Thyroid gland (tissue), 4 donors: ENCODE measurements at places on chromosomes 3 and 15. TPM values are rescaled to one million over a fixed set of nuclear protein-coding genes. Genes with fewer than 3 reads are reported as not detected.
A peak's percentile ranks its signal among the peaks of the same experiment; 100 is the strongest.

- no peak overlapping the region for H3K4me3 ChIP-seq
- H3K36me3 ChIP-seq = no peaks in the 10 kb centered on the region
- H3K4me1 ChIP-seq = no peaks in the 10 kb centered on the region
- H3K27ac ChIP-seq = no peak overlapping the region
- H3K27me3 ChIP-seq = no peaks in the 10 kb centered on the region
These were observed 342.5 kb upstream of the TGFBR2 start for GRCh38 chr3:30263925-30264313.

- H3K36me3 ChIP-seq = no peaks in the 10 kb centered on the region
- no peak overlapping the region for H3K4me3 ChIP-seq
- peaks cover 3% of the 10 kb centered on the region for H3K4me1 ChIP-seq
- DNase-seq = no peak
These were observed 39.5 kb downstream of the MFSD1 start for GRCh38 chr3:158841387-158841786.

- H3K27ac ChIP-seq = no peak overlapping the region
- H3K36me3 ChIP-seq = no peaks in the 10 kb centered on the region
- no peak for DNase-seq
- H3K4me1 ChIP-seq = peaks cover 4% of the 10 kb centered on the region
- no peak overlapping the region for H3K4me3 ChIP-seq
- no peaks in the 10 kb centered on the region for H3K27me3 ChIP-seq
These were observed 5.4 kb upstream of the ABHD17C start for GRCh38 chr15:80689716-80690115.

DNA sequence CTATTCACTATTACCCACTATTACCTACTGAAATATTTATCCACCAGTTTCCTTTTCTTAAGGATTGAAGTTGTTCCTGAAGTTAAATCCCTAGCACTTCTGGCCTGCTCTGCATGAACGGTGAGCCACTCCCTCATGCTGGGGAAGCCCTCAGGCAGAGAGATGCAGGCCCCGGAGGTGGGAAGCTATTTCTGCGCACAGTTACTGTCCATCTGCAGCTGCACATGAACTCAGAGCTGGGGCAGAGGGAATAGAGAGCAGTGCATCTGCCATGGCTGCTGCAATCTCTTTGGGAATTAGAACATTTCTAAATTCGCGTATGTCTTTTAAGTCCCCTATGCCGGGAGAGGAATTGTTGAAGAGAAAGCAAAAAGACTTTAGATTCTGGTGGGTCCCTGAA is 6.3 kb upstream of the GALNT15 start:
- H3K4me1 ChIP-seq = no peaks in the 10 kb centered on the region
- H3K36me3 ChIP-seq = no peaks in the 10 kb centered on the region
- H3K27ac ChIP-seq = no peak overlapping the region

DNA sequence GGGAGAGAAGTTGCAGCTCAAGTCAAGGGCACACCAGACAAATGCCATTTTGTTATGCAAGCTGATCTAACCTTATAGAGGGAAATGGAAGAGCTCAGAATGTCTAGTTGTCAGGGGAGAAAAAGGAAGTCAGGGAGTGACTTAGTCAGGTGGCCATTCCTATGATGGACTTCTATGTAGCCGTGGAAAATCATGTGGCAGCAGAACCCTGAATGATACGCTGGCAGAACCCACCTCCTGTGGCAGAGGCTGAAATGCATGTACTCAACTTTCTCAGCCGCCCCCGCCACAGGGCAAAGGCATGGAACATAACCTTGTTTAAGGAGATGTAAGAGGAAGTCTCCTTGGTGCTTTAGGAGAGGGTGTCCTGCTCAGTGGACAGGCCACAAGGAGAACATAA is 37.7 kb upstream of the PARL start:
- H3K4me1 ChIP-seq = no peaks in the 10 kb centered on the region
- H3K36me3 ChIP-seq = no peaks in the 10 kb centered on the region
- H3K4me3 ChIP-seq = no peak overlapping the region
- no peak overlapping the region for H3K27ac ChIP-seq
- no peak for DNase-seq
- H3K27me3 ChIP-seq = no peaks in the 10 kb centered on the region

- H3K4me3 ChIP-seq = no peak overlapping the region
- H3K4me1 ChIP-seq = no peaks in the 10 kb centered on the region
- no peaks in the 10 kb centered on the region for H3K27me3 ChIP-seq
- H3K27ac ChIP-seq = no peak overlapping the region
These were observed 180.0 kb downstream of the CD47 start for GRCh38 chr3:107910713-107911259.

DNA sequence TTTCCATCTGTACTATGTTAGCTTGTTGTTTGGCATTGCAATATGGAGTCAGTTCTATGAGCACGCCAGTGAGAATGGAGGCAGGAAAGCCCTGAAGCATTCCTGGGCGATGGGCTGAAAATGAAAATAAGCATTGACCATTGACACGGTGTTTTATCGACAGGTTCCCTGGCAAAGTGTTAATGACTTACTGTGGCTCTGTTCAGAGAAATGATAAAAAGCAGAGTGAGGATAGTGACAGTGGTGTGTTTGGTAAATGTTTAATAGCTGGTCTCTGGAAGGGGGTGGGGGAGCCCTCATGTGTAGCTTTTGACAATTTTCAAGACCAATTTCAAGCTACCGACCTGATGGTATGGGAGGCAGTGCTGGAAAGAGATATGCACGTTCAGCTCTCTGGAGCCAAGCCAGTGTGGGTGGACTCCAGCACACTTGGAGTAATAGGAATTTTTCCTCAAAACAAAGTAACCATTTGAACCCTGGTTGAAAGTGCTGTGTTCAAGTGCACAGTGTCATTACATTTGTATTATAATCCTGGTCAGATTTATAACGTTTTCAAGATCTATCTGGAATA is 341.7 kb upstream of the ROBO2 start:
- H3K27me3 ChIP-seq = no peaks in the 10 kb centered on the region
- no peak overlapping the region for H3K4me3 ChIP-seq
- H3K4me1 ChIP-seq = no peaks in the 10 kb centered on the region

DNA sequence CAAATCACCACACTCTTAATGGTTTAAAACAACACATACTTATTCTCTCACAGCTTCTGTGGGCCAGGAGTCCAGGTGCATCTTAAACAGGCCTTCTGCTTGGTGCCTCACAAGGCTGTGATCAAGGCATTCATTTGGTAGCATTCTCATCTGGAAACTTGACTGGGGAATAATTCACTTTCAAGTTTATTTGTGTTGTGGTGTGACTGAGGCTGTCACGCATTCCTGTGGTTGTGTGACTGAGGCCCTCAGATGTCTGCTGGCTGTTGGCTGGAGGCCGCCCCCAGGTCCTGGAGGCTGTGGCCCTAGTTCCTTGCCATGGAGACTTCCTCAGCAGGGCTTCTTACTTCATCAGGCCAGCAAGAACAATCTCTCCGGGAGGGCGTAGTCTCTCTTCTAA is 16.9 kb upstream of the FAM3D start:
- H3K4me1 ChIP-seq = no peaks in the 10 kb centered on the region
- no peak for DNase-seq
- H3K27ac ChIP-seq = no peak overlapping the region
- H3K4me3 ChIP-seq = no peak overlapping the region

DNA sequence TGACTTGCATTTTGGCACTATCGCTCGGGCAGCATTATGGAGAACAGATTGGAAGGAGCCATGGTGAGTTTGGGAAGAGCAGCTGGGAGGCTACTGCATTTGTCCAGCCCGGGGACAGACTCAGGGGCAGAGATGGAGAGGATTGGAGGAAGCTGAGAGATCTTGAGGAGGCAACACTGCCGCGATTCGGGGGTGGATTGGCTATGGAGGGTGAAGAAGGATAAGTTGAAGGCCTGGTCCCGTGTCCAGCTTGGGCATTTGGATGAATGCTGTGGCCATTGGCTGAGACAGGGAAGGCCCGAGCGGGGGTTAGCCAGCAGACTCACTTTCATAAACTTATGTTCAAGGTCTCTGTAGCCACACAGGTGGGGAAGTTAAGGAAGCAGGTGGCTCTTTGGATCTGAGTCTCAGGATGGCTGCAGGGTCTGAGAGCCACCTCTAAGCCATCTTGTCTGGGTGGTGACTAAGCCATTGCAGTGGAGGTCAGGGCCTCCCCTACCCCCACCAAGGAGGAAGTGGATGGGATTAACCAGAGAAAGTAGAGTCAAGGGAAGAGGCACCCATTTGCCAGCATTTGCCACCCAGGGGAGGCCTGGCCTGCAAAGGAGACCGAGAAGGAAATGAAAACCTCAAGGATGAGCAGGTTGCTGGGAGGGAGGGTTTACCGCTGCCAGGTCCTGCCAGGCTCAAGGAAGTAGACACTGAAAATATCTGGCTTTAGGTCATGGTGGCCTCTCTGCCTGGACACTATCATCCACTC is 144.0 kb upstream of the TLE3 start:
- no peaks in the 10 kb centered on the region for H3K36me3 ChIP-seq
- H3K27me3 ChIP-seq = no peaks in the 10 kb centered on the region
- no peak overlapping the region for H3K4me3 ChIP-seq
- no peaks in the 10 kb centered on the region for H3K4me1 ChIP-seq

GRCh38 chr3:182644013-182644412 is 149.3 kb upstream of the ATP11B start:
- H3K4me1 ChIP-seq = no peaks in the 10 kb centered on the region
- H3K4me3 ChIP-seq = no peak overlapping the region
- DNase-seq = no peak

DNA sequence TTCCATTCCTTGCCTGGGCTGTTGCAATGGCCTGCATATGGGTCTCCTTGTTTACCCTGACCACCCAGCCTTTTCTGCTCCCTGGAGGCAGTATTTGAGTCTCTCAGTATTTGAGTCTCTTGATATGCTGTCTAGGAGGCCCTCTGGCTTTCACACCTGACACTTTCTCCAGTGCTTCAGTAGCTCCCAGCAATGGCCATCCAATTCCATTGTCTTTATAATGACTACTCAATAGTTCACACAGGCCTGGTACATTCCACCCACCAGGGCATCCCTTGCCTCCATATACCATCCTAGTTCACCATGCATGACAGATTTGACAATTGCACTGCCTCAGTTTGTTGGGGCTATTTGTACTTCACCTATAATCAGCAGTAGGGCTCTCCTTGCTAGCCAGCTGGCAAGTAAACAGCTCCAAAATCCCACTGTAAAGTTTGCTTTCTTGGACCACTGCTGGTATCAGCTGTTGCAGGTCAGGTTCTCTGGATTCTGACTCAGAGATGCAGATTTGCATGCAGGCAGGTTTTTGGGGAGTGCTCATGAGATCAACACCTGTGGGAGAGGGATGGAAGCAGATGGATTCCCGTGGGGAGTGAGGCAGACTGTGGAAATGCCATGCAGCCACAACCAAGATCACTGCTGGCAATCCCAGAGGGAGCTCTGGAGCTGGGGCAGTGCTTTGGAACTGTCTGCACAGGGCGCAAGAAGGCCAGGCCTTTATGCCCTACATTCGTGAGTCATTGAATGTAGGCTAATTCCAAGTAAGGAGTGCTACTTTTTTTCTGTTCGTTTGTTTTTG is 19.1 kb upstream of the XIRP1 start:
- H3K36me3 ChIP-seq = no peaks in the 10 kb centered on the region
- H3K27ac ChIP-seq = no peak overlapping the region
- no peaks in the 10 kb centered on the region for H3K4me1 ChIP-seq
- no peak overlapping the region for H3K4me3 ChIP-seq
- no peak for DNase-seq
- no peaks in the 10 kb centered on the region for H3K27me3 ChIP-seq

- H3K27ac ChIP-seq = no peak overlapping the region
- H3K36me3 ChIP-seq = peaks cover 63% of the 10 kb centered on the region
- H3K27me3 ChIP-seq = no peaks in the 10 kb centered on the region
These were observed 46.7 kb downstream of the TLE3 start for GRCh38 chr15:70050970-70051369.

GRCh38 chr15:36429707-36430106 is 149.7 kb upstream of the CDIN1 start:
- no peaks in the 10 kb centered on the region for H3K36me3 ChIP-seq
- H3K27me3 ChIP-seq = no peaks in the 10 kb centered on the region
- no peak overlapping the region for H3K27ac ChIP-seq
- no peak for DNase-seq
- H3K4me1 ChIP-seq = no peaks in the 10 kb centered on the region

GRCh38 chr3:130773366-130773765 is 26.7 kb upstream of the PIK3R4 start:
- H3K27me3 ChIP-seq = no peaks in the 10 kb centered on the region
- no peaks in the 10 kb centered on the region for H3K4me1 ChIP-seq
- no peak for DNase-seq
- no peaks in the 10 kb centered on the region for H3K36me3 ChIP-seq

DNA sequence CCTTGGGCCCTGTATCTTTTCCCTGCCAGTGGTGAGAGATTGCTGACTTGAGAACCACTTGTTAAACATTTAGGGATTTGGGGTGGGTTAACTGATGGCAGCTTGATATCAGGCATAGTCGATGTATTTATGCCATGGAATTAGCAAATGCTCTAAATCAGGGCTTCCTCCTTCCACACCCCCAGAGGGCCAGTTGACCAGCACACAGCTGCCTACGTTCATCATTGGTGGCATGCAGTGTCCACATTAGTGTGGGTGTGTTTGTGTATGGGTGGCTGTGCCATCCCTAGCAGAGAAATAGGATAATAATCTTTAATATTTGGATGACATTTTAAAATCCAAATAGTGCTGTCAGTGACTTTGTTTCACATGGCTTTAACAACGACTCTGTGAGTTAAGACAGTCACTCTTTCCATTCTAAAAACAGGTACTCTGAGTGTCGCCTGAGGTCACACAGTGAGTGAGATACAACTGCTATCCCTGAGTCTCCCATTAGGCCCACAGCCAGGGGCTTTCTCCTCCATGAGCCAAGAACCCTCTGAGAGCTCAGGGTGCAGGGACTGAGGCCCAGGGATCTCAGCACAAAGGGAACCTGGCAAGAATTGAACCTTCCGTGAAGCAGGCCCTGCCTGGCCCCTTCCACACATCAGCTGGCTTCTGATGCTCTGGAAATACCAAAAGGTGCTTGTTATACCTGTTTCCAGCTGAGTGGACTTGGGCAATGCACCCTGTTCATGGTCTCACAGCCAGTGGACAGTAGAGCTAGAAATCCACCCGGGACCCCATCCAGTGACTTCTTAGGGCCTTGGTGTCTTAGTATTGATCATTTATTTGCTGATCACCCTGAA is 4.3 kb upstream of the LTF start:
- H3K4me3 ChIP-seq = no peak overlapping the region
- peak; percentile 72 for DNase-seq
- no peaks in the 10 kb centered on the region for H3K27me3 ChIP-seq
- H3K36me3 ChIP-seq = no peaks in the 10 kb centered on the region
- H3K27ac ChIP-seq = peak overlapping the region; percentile 49

DNA sequence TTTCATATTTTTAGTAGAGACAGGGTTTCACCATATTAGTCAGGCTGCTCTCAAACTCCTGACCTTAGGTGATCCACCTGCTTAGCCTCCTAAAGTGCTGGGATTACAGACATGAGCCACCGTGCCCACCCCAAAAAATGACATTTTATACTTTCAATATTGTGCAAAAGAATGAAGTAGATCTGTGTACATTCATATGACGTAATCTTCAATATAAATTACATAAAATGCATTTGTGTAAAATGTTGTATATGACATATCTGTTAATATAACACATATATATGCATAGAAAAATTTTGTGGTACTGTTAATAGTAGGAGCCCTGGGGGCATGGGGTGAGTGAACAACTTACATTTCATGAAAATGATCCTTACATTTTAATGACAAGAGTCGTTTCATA is 71.7 kb downstream of the RYR3 start:
- no peak overlapping the region for H3K4me3 ChIP-seq
- no peaks in the 10 kb centered on the region for H3K4me1 ChIP-seq
- no peaks in the 10 kb centered on the region for H3K36me3 ChIP-seq
- DNase-seq = no peak
- no peak overlapping the region for H3K27ac ChIP-seq
- H3K27me3 ChIP-seq = no peaks in the 10 kb centered on the region

- DNase-seq = peak; percentile 74
- H3K27me3 ChIP-seq = no peaks in the 10 kb centered on the region
- H3K27ac ChIP-seq = peak overlapping the region; percentile 20
- H3K36me3 ChIP-seq = no peaks in the 10 kb centered on the region
- H3K4me1 ChIP-seq = no peaks in the 10 kb centered on the region
These were observed 35.7 kb downstream of the NGRN start for GRCh38 chr15:90300988-90301706.

CIAO2A gene
- 104 TPM for total RNA-seq

RBPMS2 gene
- 2.9 TPM for total RNA-seq

GXYLT2 gene
- 23.6 TPM for total RNA-seq

OR4M2 gene
- not detected for total RNA-seq
